ENCODE measurements at places on chromosomes 1 and 21.
A peak's percentile ranks its signal among the peaks of the same experiment; 100 is the strongest.

DNA sequence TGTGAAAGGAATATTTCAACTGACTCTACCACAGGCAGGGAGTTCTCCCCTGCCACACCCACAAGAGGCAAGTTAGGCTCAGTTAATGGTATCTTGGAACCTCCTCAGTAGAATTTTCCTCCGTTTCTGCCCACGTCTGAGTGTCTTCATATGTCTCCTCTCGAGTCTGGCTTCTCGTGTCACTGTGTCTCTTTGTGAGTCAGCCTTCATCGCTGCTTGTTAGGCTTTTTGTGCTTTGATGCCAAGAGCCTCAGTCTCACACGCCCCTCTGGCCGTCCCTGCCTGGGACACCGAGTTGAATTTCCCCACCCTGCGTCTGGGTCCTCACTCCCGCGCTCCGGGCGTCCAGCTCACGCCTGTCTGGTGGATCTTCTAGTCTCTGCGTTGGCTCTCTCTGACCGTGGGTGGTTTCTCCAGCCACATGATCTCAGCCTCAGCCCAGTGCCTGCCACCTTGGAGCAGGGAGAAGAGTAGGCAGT is 125.7 kb upstream of the GADD45A start:
- peak; percentile 42 for DNase-seq

DNA sequence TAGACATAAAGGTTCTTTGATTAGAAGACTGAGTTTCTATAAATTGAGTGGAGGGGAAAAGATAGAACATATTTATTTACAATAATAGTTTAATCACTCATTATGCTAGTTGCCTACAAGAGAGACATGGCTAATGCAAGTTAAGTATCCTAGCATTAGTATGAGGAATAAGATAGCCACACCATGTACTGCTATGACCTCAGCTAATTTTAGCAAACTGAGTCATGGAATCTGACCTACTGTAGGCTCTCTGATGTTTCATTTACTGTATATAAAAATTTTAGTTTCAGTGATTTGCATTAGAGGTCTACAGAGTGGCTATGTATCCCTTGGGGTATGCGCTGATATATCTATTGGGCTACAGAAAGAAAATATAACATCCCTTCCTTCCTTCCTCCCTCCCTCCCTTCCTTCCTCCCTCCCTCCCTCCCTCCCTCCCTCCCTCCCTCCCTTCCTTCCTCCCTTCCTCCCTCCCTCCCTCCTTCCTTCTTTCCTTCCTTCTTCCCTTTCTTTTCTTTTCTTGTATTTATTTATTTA is 5.8 kb downstream of the AGL start:
- no peak for DNase-seq

GRCh38 chr21:38307771-38308531 is 51.2 kb downstream of the KCNJ15 start:
- DNase-seq, result no peak

- no peak for DNase-seq
Observed at GRCh38 chr1:201557572-201557958, 18.6 kb downstream of the NAV1 start.

DNA sequence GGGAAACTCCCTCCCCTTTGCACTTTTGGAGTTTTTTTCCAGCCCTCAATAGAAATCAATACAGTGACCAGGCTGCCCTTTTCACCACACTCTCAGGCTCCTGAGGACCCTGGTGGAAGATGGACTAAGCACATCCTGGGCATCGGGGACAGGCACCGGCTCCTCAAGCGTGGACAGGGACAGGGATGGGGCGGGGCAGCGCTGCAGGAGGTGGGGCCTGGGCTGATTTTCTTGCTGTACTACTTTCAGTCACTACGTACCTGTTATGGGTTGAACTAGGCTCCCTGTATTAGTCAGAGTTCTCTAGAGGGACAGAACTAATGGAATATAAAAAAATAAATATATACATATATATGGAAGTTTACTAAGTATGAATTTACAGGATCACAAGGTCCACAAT is 2.5 kb downstream of the MX2 start:
- DNase-seq, result no peak

DNA sequence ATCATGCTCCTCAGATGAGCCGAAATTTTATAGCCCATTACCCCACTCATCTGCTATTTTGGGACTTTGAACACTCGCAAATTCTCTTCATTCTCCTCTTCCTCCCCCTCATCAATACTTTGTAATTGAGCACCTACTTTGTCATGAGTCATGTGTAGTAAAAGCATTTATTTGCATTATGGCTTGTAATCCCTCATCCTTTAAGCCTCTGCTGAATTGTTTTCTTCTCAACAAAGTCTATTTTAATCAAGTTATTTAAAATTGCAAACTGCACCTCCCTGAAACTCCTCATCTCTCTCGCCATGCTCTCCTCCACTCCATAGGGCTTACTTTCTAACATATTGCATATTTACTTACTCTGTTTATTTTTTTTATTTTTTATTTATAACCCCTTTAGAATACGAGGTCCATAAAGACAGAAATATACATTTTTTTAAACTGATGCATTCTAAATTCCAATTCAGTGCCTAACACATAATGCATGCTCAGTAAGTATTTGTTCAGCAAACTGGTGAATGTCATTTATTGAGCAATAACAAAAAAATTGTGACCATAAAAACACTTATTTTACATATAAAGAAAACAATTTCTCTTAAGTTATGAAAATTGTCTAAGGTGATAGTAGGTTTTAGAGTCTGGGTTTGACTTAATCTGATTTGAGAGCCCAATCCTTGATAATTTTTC is 161.7 kb downstream of the FASLG start:
- no peak for DNase-seq

DNA sequence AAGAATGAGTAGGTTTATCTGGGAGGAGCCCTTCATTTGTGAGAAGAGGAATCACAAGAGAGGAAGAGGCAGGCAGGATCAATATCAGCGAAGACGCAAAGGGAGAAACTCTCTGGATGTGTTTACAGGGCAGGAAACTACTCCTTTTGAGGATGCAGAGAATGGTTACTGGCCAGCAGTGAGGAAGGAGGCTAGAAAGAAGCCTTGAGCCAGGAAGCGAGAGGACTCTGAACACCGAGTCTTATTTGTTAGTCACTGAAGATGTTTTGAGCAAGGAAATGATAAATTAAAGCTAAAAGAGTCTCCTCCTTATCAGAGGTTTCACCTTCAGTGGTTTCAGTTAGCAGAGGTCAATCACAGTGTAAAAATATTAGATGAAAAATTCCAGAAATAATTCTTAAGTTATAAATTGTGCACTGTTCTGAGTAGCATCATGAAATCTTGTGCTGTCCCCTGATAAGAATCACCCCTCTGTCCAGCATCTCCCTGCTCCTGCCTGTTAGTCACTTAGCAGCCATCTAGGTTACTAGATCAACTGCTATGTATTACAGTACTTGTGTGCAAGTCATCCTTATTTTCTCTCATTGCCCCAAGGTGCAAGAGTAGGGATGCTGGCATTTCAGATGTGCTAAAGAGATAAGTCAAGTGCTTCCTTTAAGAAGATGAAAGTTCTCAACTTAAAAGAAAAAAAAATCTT is 43.5 kb downstream of the WLS start:
- DNase-seq, result no peak

- DNase-seq, result no peak
Observed at GRCh38 chr1:72649211-72649888, 367.0 kb upstream of the NEGR1 start.

DNA sequence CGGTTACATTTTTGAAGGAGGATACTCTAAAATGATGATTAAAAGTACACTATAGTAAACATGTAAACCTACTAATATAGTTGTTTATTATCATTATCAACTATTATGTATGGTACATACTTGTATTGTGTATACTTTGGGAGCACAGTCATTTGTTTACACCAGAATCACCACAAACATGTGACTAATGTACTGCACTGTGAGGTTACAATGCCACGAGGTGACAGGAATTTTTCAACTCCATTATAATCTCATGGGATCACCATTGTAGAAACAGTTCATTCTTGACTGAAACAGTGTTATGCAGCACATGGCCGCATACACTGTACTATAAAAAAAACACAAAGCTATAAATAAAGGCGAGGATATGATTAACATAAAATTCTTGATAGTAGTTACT is 44.3 kb downstream of the GPATCH2 start:
- DNase-seq, result no peak

- DNase-seq, result no peak
Observed at GRCh38 chr1:152901631-152902030, 6.7 kb upstream of the IVL start.

GRCh38 chr1:245260110-245260882 is 105.5 kb downstream of the KIF26B start:
- DNase-seq, result no peak

GRCh38 chr1:35536556-35537162 is 20.5 kb downstream of the KIAA0319L start:
- no peak for DNase-seq

DNA sequence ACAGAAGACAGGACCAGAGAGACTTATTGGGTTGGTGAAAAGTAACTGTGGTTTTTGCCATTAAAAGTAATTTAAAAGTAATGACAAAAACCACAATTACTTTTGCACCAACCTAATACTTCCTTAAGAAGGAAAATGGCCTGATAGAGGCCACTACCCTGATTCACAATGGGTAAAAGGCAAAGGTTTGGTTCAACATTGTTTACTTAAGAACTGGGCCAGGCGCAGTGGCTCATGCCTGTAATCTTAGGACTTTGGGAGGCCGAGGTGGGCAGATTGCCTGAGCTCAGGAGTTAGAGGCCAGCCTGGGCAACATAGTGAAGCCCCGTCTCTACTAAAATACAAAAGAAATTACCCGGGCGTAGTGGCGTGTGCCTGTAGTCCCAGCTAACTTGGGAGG is 48.2 kb upstream of the RCOR3 start:
- DNase-seq, result no peak

- no peak for DNase-seq
Observed at GRCh38 chr1:156555715-156556114, 16.6 kb downstream of the IQGAP3 start.

GRCh38 chr1:160860840-160861505 is 1.7 kb downstream of the CD244 start:
- no peak for DNase-seq

DNA sequence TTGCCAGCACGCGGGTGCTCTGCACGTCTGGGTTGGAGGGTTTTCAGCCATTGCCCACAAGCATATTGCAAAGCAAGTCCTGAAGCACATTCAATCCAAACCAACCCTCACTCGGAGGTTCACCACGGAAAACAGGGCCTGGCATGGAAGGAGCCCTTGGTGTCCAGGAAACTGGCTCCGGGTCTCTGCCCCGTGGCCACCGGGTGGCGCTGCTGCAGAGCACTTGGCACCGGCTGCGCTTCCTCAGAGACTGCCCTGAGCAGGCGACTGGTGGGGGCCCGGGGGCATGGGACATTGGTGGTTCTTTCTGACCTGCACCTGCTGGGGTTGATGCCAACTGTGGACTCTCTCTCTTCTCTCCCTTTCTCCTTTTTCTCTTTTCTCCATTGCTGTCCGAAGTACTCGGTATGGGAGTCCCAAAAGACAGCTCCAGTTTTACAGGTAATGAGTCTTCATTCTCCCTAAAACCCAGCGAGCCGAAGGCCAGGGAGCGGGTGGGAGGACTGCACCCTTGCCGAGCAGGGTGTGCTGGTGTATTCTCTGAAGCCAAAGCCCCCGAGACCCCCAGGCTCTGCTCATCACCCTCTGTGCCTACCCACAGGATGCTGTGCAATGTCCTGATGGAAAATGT is 4.1 kb upstream of the KCNAB2 start:
- peak; percentile 27 for DNase-seq

DNA sequence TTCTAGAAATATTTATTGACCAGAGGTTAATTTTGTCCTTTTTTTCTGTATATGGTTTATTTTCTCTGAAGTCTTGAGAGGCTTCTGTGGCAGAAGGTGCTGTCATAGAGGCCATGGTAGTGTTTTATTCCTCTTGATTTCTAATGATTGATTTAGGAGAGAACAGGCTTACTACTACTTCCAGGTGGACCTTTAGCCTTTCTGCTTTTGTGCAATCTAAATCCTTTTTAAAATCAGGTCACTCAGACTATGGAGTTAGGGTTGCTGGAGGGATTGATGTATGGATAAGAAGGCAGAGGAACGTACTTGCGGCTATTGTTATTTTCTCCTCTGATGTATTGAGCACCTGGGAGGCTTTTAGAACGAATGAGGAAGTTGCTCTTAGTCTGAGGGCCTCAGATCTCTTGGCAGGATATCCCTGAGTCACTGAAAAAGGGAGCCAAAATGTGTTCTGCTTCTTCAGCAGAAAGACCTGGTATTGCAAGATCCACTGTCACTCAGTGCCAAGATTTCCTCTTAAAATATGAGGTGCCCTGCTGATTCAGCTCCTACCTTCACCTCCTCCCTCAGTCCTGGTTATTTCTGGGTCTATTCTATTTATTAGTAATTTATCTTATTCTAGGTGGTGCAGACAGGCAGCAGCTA is 277.4 kb downstream of the ZNF648 start:
- peak; percentile 81 for DNase-seq

DNA sequence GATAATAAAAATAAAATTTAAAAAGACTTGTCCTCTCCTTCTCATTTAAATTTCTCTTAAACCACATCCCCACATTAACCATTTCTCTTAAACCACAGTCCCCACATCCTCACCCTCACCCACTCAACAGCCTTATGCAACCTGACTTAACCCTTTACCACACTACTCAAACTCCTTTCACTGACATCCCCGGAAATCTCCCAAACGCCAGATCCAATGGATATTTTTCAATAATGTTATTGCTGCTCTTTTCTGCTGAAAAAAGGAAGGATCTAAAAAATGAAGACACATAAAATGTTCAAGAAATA is 54.2 kb upstream of the EEIG2 start:
- DNase-seq, result no peak

DNA sequence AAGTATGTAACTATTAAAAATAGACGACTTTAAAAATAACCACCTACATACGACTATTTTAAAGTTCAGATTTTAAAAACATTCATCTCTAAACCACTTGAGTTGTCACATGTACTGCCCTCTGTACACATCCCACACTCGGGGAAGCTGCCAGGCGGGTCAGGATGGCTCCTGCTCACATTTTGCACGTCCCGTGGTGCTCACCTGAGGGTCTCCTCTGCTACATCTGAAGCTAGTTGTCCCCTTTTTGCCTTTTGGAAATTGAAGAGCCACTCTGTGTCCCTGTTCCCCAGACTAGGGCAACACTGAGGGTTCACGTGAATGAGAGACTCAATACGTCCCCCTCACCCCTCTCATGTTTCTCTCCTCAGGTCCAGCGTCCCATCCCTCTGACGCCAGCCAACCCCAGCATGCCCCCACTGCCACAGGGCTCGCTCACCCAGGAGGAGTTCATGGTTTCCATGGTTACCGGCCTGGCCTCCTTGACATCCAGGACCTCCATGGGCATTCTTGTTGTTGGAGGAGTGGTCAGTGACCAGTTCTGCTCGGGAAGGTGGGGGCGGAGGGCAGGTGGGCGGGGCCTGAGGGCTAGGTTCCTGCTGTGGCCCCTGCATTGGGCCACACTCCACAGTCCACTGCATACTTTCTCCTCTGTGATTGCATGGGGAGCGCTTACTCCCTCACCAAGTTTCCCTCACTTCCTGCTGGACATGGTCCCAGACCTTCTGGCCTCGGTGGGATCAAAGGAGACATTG is 13.0 kb upstream of the MIIP start:
- no peak for DNase-seq

DNA sequence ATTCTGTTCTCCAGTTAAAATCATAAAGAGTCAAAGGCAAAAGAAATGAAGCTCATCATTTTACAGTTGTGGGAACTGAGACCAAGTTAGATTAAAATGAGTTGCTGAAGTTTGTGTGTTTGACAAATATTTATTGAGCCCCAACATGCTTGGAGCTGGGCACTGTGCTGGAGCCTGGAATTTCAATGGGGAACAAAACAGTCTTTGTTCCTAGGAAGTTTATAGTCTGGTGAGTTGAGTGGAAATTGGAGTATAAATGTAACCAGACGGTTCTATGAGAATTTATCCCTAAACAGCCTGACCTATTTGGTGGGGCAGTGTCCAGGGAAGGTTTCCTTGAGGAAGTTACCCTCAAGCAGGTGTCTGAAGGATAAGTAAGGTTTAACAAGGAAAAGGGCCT is 294.4 kb downstream of the PRDM2 start:
- no peak for DNase-seq

All from MCF 10A (cell line).